ENCODE measurements at places on chromosomes 1 and 21.

DNA sequence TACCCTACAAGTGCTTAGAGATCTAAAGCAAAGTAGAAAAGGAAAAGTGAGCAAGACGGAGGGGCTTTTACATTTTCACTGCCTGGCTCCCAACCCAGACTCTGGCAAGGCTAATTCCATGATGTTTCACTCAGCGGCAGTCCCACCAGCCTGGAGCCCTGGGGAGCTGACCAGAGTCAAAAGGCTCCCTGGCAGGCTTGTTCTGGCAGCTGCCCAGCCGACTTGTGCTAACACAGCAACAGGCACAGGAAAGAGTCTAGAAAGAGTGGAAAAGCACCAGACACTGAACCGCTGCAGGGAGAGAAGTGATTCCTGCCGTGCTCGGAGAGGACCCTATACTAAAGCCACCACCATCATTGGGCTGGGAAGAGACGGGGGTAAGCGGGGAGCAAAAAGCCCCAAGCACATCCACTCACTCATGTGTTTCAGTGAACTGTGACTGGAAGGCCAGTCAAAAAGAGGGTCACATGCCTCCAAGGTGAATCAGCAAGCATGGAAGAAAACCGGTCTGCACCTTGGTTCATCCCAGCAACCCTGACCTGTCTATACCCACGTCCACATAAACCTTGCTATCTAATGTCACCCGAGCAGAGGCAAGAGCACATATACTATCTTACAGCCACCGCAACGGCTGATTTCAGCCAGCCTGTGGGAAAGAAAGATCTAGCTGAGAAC lies 8.0 kb downstream of the SMIM12 start:
- no peak for DNase-seq

DNA sequence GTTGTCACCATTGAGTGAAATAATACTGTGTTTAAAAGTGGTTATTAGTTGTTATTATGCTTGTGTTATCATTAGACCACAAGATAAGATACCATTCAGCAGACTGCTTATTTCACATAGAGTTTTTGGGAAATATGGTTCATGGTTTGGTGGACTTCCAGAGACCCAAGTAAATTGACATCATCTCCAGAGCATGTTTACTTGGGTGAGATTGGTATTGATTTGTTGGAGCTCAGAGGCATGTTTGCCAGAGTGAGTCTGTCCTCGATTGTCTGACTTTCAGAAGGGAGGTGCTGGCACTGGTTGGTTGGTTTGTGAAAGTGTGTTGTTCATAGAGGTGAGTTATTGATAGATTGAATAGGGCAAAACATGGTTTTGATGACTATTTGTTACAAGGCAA lies 291.4 kb downstream of the TGFB2 start:
- DNase-seq, result no peak

DNA sequence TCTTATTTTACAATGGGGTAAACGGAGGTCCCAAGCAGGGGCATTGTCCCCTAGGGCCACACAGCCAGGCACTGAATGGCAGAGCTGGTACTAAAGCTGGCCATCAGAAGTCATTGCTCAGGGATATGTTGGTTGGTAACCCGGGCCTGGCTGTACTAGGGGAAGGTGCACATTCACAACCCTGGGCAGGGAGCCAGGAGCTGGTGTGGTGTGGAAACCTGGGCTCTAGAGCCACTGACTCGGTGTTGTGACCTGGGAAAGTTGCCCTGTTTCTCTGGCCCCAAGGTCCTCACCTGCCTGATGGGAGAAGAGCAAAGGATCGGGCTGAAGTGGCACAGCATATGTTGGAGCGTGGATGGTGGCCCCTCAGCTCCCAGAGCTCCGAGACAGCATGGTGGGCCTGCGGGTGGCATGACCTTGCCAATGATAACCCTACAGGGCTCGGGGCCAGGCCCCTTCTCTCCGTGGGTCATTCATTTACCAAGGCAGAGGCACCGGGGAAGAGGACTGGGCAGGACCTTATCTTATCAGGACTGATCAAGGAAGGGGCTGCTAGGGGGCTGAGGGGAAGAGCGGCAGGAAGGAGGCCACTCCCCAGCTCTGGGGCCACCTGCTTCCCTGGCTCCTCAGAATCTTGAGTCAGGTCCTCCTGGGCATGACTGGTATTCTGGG lies 274.1 kb downstream of the TRABD2B start:
- no peak for DNase-seq

GRCh38 chr1:182615468-182616129 lies 11.4 kb upstream of the RGS16 start:
- no peak for DNase-seq

DNA sequence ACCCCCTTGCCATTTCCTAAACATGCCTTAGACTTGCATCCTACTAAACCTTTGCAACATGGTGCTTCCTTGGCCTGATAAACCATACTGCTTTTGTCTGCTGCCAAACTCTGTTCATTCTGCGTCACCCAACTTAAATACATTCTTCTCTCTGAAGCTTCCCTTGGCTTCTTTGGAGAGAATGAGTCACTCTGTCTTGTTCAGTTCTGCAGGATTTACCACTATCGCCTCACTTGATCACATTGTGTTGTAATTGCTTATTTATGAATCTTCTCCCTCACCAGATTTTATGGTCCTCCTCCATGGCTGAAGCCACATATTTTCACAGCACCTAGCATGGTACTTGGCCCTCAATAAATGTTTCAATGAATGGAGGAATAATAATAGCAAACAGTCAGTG lies 21.7 kb upstream of the TUT4 start:
- DNase-seq, result no peak

DNA sequence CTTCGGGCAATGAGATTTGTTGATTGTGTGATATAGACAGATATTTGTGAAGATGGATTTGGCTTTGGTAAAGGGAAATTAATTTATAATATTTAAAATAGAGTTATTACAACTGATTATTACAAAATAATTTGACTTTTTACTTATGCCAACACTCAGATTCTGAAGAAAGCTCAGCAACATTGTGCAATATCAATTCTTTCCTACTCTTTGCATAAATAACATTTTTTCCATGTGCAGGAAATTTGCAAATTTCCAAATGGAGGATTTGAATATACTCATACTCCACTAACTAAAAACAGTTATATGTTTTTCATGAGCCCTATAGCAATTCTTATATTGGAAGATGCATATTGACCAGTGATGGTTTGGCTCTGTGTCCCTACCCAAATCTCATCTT lies 676.4 kb upstream of the ADAMTS5 start:
- no peak for DNase-seq

- DNase-seq, result no peak
Measured at GRCh38 chr1:151069103-151069486, 1.5 kb upstream of the GABPB2 start.

- no peak for DNase-seq
Measured at GRCh38 chr1:15616373-15617172, 685 bp upstream of the DDI2 start.

DNA sequence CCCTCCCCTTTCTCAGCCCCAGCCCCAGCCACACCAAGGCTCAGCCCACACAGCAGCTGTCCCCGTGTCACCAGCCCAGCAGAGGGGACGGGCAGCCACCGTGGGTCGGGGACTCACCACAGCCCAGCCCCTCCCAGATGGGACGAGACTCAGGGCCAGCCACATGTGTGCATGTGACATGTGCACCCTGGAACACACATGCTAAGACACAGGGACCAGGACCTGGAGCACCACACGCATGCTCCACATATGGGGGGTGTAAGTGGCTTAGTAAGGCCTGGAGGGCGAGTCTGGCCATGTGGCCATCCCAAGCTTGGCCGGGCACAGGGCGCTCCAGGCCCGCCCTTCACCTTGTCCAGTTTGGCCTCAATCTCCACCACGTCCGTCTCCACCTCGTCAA lies 4.0 kb downstream of the ACAP3 start:
- no peak for DNase-seq
